ENCODE measurements at places on chromosomes 7 and 10.

- DNase-seq: no peak
Measured at GRCh38 chr10:58414270-58415041, 29.2 kb downstream of the TFAM start.

DNA sequence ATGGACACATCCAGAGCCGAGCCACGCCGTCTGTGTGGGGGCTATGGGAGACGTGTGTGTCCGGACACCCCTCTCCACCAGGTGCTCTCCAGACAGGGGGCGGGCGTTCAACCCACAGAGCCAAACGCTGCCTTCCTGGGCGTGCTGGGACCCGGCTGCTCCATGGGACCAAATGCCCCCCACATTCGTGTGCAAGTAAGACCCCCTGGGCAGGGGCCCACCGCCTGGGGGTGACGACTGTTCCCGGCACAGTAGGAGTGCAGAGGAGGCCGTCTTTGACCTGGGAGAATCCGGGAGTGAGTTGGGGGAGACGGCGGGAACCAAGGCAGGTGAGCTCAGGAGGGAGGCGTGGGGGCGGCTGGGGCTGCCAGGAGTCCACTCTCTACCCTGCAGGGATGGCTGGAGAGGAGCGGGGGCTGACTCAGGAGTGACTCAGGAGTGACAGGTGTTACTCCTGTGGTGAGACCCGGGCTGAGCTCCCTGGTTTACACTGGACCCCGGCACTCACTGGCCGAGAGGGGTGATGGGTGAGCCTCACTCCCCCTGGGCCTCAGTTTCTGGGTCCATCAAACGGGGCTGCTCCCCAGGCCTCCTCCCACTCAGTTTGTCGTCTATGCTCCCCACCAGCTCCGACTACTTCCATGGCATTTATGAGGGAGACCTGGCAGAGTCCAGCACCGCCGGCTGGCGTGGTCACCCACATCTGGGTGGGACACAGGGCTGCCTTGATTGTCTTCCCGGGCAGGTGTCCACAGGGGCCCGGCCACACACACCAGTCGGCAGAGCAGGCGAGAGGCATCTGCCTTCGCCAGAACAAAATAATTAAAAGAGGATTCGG, 95.0 kb downstream of the MICALL2 start:
- no peak for DNase-seq

GRCh38 chr7:133650487-133651300, 397.8 kb downstream of the EXOC4 start:
- DNase-seq: no peak

- no peak for DNase-seq
Measured at GRCh38 chr7:30920584-30921539, 9.2 kb downstream of the AQP1 start.

- DNase-seq: no peak
Measured at GRCh38 chr7:73668103-73668885, 663 bp downstream of the VPS37D start.

DNA sequence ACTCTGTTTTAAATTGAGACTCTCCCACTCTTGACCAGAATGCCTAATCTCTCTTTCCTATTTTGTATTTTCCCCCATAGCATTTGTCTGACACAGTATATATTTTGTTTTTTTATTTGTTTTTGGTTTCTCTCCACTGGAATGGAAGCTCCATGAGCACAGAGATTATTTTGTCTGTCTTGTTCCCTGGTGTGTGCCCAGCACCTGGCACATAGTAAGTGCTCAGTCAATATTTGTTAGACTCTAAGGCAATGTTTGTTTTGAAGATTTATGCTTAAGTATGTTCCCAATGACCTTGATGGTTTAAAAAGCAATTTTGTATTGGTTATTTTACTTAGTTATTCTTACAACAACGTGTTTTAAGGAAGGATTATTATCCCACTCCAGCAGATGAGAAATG, 201.8 kb downstream of the DYNC1I1 start:
- DNase-seq: no peak

GRCh38 chr10:91022924-91023699, 102.2 kb upstream of the ANKRD1 start:
- no peak for DNase-seq

DNA sequence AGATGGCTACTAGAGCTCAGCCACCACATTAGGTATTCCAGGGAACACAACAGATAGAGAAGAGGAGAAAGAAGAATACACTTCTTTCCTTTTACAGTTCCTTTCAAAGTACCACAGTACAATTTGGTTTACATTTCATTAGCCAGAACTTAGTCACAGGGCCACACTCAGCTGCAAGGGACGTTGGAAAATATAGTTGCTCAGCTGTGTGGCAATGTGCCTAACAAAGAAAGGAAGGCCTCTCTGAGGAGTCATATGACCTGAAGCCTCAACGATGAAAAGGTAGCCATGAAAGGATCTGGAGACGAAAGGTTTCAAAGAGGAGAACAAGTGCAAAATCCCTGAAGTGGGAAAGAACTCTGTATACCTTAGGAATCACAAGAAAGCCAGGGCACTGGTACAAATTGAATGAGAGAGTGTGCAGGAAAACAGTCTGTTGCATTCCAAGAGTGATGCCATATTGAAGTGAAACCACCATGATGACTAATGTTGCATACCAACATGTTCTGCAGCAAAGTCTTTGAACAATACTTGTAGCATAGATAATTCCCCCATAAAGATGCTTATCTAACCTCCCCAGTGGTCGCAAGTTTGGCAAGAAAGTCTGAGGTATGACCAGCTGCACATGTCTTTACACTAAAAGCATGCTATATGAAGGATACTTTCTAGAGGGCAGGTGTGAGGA, 278.9 kb downstream of the HPSE2 start:
- DNase-seq: no peak

GRCh38 chr10:5105626-5106025, 11.4 kb downstream of the AKR1C3 start:
- no peak for DNase-seq

- no peak for DNase-seq
Measured at GRCh38 chr10:70756700-70757360, 28.3 kb downstream of the TBATA start.

DNA sequence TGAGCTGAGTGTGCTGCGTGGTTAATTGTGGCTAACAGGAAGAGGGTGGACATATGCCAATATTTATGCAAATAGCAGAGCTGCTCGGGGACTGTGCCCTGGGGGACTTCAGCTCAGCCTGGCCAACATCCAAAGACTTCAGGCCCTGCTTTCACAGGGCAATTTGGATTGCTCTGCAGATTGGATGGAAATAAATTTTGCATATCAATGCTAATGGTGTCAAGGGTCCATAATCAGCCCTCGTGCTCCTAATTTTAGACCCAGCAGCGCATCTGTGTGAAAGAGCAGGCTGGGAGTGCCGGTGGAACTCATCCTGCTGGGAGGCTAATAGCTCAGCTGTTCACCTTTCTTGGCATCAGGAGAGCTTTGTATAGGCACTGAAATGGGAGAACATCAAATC, 270.1 kb downstream of the TCERG1L start:
- no peak for DNase-seq

DNA sequence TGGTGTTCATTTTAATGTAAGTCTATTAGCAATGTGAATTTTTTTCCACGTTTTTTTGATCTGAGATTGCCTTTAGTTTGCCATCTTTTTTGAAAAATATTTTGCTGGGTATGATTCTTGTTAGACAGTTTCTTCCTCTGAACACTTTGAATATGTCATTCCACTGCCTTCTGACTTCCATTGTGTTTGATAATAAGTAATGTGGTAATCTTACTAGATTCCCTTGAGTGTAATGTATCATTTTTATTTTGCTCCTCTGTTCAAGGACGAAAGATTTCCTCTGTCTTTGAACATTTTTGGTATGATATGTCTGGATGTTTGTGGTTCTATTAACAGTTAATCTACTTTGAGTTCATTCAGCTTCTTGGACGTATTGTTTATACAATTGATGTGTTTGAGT, 371.4 kb downstream of the SUGCT start:
- DNase-seq: no peak

DNA sequence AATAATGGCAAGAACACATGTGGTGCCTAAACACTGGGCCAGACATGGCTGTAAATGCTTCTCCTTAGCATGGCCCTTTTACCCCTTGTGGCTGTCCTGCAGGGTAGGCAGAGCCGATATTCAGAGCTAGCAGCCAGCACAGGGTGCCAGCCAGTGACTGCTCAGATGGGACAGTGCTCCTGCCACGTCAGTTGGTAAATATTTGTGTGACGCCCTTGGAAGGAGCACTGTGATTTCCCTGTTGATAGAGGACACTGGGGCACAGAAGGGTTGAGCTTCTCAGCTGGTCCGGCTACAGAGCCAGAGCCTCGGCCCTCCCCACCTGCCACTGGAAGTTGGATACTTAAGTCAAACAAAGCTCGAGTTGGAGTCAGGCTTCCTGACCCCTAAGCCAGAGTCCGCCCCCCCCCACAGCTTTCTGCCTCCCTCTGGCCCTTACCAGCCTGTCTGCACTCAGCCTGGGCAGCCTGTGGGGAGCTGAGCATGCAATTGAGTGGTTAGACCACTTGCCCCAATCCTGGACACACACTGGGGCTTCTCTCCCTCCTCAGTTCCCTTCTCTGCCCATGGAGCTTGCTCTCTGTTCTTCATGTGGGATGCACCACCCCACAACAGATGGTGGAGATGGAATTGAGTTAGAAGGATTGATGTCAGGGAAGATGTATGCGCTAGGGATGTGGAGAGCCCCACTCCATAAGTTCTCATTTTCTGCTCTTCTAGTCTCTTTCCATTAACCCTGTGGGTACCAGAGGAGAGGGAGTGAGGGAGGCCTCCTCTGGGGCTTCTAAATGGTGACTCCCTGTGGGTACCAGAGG, 350.8 kb downstream of the PLXNA4 start:
- no peak for DNase-seq

DNA sequence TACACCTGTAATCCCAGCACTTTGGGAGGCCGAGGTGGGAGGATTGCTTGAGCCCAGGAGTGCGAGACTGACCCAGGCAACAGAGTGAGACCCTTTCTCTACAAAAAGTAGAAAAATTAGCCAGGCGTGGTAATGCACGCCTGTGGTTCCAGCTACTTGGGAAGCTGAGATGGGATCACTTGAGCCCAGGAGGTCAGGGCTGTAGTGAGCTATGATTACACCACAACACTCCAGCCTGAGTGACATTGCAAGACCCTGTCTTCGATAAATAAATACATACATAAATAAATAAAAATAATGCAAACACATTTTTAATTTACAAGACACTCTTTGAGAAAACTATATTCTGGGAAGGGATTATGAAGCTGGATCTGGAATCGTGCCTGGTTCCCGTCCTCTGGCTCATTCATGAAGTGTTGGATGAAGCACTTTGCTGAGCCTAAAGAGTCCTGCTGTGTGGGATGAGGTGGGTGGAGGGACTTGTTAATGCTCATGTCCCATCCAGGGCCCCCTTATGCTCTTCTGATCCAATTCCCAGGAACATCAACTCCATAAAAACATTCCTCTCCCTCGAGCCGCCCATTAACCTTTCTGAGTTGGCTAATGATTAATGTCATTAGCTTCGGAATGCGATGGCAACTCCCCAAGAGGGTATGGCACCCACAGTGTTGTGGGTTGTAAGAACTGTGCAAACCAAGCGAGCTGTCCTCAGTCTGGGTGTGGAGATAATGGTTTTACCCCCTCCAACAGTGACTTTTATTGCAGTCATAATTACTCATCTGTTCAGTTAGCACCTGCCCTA, 236.3 kb downstream of the BAMBI start:
- no peak for DNase-seq

GRCh38 chr10:87734987-87735827, 75.5 kb downstream of the PAPSS2 start:
- no peak for DNase-seq

GRCh38 chr10:45154502-45154901, 153.8 kb downstream of the ZNF22 start:
- no peak for DNase-seq

- DNase-seq: no peak
Measured at GRCh38 chr7:91771921-91772815, 108.3 kb downstream of the MTERF1 start.

- no peak for DNase-seq
Measured at GRCh38 chr10:19971343-19972052, 155.3 kb downstream of the PLXDC2 start.

DNA sequence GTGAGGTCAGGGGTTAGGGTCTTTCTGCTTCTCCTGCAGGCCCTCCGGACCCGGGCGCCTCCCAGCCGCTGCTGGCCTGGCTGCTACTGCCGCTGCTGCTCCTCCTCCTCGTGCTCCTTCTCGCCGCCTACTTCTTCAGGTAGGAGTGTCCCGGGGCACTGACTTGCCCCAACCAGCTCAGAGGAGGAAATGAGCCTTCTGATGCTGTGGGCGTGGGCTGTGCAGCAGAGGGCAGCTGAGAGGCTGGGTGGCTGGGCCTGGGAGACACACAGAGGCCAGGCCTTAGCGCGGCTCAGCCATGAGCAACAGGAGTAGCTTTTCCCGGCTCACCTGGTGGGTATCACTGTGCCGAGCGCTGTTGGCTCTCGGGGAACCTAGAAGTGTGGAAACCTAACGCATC, 78.9 kb downstream of the MKI67 start:
- peak; percentile 89 for DNase-seq

DNA sequence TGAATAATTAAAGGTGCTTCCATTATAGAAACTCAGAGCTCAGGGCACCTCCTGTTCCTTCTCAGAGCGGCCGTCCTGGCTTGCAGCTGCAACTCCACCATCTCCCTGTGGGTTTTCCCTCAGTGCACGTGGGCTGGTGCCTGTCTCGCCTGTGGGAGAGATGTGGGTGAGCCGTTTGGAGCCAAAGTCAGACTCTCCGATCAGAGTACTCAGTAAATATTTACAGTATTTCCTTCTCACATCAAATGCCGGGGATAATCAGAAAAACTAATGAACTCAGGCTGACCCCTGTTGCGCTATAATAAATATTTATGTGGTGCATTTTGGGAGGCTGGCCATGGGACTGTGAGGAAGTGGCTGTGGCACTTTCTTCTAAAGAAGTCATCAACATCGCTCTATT, 155.8 kb upstream of the HABP2 start:
- no peak for DNase-seq

GRCh38 chr10:68075550-68076004, 494 bp upstream of the HERC4 start:
- no peak for DNase-seq

DNA sequence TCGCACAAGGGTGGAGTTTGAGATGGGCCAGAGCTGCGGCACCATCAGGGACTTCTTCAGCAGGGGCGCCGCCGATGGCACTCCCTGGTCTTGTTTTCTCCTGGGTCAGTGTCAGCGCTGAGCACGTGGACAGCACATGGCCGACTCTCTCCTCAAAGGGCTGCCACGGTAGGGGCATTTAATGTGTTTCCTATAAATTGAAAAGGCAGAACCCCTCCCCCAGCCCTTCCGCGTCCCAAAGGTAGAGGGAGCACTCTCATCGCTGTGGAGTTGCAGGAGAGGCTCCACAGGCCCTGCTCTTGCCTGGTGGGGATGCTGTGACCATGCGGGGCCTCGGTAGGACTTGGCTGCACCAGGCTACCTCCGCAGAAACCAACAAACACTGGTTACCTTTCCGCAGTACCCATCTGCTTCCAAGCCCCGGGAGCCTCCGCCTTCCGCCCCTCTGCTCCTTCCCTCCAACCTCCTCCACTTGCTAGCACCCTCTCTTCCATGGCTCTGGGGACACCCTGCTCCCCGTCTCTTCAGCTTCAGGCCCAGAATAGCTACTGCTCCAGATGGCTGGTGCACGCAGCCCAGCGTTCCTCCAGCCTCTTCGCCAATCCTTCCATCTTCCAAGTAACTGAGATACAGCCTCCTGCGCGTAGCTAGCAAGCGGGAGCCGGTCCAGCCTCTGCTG, 166.3 kb upstream of the ADCY1 start:
- no peak for DNase-seq

All from activated naive CD4-positive, alpha-beta T cell treated with anti-CD3 and anti-CD28 coated beads, Interleukin-2, amount 50 U/mL, for 72 hours (primary cell).